ENCODE measurements at places on chromosomes 3 and 15. TPM values are rescaled to one million over a fixed set of nuclear protein-coding genes. Genes with fewer than 3 reads are reported as not detected.

- no peak for DNase-seq
Measured at GRCh38 chr3:187063286-187064121, 75.8 kb downstream of the RPL39L start.

DNA sequence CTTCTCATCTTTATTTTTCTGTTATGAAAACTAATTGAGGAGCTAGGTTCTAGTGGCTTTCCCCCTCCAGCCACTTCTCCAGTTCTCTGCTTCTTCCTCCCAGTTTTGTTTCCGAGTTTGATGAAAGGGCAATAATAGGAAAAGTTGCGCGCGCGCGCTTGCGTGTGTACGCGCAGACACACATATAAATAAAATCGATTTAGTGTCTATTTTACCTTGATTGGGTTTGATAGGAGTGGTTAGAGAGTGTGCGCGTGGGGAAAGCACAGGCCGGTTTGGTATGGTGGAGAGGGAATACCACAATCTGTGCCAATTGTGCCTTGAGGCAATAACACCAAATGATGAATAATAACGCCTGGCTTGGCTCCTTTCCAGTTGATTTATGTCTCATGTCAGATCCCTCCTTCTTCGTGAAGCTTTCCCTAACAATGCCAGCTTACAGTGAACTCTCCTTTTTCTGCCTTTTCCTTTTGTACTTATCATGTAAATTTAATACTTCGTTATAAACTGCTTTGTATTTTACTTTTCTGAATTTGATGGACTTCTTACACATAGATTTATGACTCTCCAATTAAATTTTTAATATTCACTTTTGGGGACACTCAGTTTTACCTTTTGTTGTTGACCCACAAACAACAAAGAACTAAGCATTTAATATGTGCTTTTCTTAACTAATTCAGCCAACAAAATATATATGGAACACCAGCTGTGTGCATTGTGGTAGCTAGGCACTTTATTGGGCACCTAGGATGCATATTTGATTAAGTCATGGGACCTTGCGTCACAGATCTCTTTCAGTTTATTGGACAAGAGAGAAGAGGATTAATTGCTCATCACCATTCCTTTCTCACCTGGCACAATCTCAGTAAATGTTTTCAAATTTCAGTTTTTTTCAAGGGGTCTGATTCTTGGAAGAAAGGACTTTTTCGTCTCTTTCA lies 1.7 kb downstream of the TIPARP start:
- DNase-seq = no peak

FBXW12 gene
- total RNA-seq = not detected

GRCh38 chr3:14428087-14429033 lies 26.0 kb downstream of the SLC6A6 start:
- no peak for DNase-seq
